A549 treated with RU486 at 1 μM for 4 hours (cell line): ENCODE measurements at places on chromosomes 6 and 20. TPM values are rescaled to one million over a fixed set of nuclear protein-coding genes. Genes with fewer than 3 reads are reported as not detected.

WFDC12 gene
- not detected in 5 replicates for total RNA-seq

POM121L2 gene
- not detected in 5 replicates for total RNA-seq

SLC24A3 gene
- total RNA-seq: 0.03 TPM in 2 of 5 replicates, not detected in the others

GATA5 gene
- 0.45 to 0.88 TPM (median 0.83 TPM) in 5 replicates for total RNA-seq

CTAGE9 gene
- total RNA-seq: not detected in 5 replicates

CTCFL gene
- not detected in 5 replicates for total RNA-seq

ESR1 gene
- total RNA-seq: not detected in 5 replicates

RIPOR3 gene
- 0.05 to 0.10 TPM (median 0.06 TPM) in 3 of 5 replicates, not detected in the others for total RNA-seq

LY6G6F gene
- not detected in 5 replicates for total RNA-seq

KIAA1755 gene
- 0.11 to 0.21 TPM (median 0.15 TPM) in 4 of 5 replicates, not detected in the other for total RNA-seq

LPIN3 gene
- total RNA-seq: 7.5 to 12.1 TPM (median 8.4 TPM) in 5 replicates

BCAS4 gene
- total RNA-seq: 28.7 to 33.6 TPM (median 31.2 TPM) in 5 replicates

EGFL8 gene
- 0.95 to 2.5 TPM (median 2.2 TPM) in 5 replicates for total RNA-seq

GRIK2 gene
- total RNA-seq: 0.19 to 0.41 TPM (median 0.28 TPM) in 5 replicates

LGSN gene
- 2.7 to 3.8 TPM (median 3.2 TPM) in 5 replicates for total RNA-seq

ADGRF1 gene
- 0.33 TPM in 1 of 5 replicates, not detected in the others for total RNA-seq

ID4 gene
- total RNA-seq: 0.73 to 1.6 TPM (median 0.92 TPM) in 5 replicates

TBP gene
- 16.0 to 18.8 TPM (median 17.4 TPM) in 5 replicates for total RNA-seq

ARFGEF2 gene
- total RNA-seq: 8.3 to 14.5 TPM (median 14.2 TPM) in 5 replicates

EEF1A2 gene
- 134 to 157 TPM (median 155 TPM) in 5 replicates for total RNA-seq

OR2H2 gene
- total RNA-seq: not detected in 5 replicates

PHACTR1 gene
- total RNA-seq: 0.05 TPM in 1 of 5 replicates, not detected in the others

COL21A1 gene
- total RNA-seq: 0.43 to 1.5 TPM (median 0.72 TPM) in 5 replicates

HAO1 gene
- not detected in 5 replicates for total RNA-seq

C20orf141 gene
- total RNA-seq: 0.34 to 0.66 TPM (median 0.36 TPM) in 3 of 5 replicates, not detected in the others

OR11A1 gene
- total RNA-seq: not detected in 5 replicates

LST1 gene
- total RNA-seq: 0.28 to 1.3 TPM in 2 of 5 replicates, not detected in the others

TXLNB gene
- not detected in 5 replicates for total RNA-seq

FERMT1 gene
- total RNA-seq: 15.8 to 17.7 TPM (median 17.0 TPM) in 5 replicates

LRRC1 gene
- 4.7 to 6.4 TPM (median 6.0 TPM) in 5 replicates for total RNA-seq

TFB1M gene
- 6.4 to 9.3 TPM (median 8.5 TPM) in 5 replicates for total RNA-seq

METTL24 gene
- total RNA-seq: not detected in 5 replicates

GNMT gene
- total RNA-seq: 0.18 to 0.24 TPM (median 0.19 TPM) in 3 of 5 replicates, not detected in the others

GPX5 gene
- not detected in 5 replicates for total RNA-seq

PLCB4 gene
- total RNA-seq: 10.9 to 15.4 TPM (median 13.2 TPM) in 5 replicates

PDYN gene
- 0.06 TPM in 1 of 5 replicates, not detected in the others for total RNA-seq

TRAPPC3L gene
- total RNA-seq: not detected in 5 replicates
